ENCODE measurements at places on chromosomes 5 and 9.

GRCh38 chr5:113269023-113269997 lies 165.5 kb downstream of the TSSK1B start:
- no peaks in the 10 kb centered on the region for H3K27me3 ChIP-seq
- H3K4me3 ChIP-seq, result no peak overlapping the region
- H3K36me3 ChIP-seq, result no peaks in the 10 kb centered on the region

DNA sequence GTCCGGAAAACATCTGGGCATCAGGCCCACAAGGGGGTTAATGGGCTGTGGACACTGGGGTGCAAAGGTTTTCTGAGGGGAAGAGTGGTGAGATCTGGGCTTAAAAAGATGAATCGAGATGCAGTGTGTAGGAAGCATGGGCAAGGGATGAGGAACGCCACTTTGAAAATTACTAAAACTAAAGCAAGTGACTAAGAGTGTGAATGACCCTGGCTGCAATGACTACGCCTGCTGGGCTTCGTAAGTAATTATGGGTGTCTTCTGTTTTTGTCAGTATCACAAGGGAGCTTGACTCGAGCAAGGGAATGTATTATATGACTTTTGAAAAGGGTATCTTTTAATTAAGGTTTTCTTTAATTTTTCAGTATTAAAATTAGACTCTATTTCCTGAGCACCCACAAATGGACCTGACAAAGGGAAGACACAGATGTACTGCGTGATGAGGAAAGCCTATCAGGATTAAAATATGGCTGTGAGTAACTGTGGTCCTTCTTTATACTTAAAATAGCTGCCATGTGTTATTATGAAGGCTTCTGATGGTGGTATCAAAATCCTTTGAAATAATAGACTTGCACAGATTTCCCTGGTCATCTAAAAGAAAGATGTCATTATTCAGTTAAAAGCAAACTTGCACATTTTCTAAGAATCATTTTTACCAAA lies 4.2 kb downstream of the CTXN3 start:
- no peaks in the 10 kb centered on the region for H3K27me3 ChIP-seq
- H3K4me3 ChIP-seq, result no peak overlapping the region
- no peaks in the 10 kb centered on the region for H3K36me3 ChIP-seq
- H3K27ac ChIP-seq, result no peak overlapping the region
- no peak for DNase-seq
- no peaks in the 10 kb centered on the region for H3K4me1 ChIP-seq

DNA sequence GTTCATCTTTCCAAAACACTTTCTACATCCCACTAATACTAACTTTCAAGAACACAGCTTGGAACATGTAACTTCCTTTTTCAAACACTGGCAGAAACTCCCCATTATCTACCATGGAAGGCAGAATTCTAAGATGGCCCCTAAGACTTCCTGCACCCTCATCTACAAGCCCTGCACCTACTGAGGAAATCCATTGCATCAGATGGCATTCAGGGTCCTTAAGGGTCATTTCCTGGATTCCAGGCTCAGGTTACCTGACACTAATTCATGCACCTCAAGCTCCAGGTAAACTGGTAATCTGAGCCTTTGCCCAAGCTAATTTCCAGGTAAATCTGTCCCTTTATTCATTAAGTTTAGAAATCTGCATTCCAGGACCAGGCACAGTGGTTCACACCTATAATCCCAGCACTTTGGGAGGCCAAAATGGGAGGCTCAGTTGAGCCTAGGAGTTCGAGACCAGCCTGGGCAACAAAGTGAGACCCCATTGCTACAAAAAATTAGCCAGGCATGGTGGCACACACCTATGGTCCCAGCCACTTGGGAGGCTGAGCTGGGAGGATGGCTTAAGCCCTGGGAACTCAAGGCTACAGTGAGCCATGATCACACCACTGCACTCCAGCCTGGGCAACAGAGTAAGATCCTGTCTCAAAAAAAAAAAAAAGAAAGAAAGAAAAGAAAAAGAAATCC lies 91.6 kb downstream of the NFIB start:
- H3K27me3 ChIP-seq, result no peaks in the 10 kb centered on the region
- DNase-seq, result no peak
- H3K4me3 ChIP-seq, result no peak overlapping the region
- H3K27ac ChIP-seq, result no peak overlapping the region

DNA sequence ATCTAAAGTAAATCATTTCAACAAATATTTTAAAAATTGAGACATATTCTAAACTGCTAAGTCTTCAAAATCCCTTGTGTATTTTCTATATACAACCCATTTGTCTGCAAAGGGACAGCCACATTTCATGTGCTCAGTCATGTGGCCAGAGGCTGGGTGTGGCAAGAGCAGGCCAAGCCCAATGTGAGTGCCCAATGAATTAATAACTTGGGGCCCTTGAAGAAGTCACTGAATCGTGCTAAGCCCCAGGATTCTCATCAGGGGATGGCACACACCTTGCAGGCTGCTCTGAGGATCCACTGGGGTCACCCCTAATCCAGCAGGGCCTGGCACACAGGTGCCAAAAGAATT lies 78.2 kb upstream of the SMIM23 start:
- H3K4me1 ChIP-seq, result no peaks in the 10 kb centered on the region
- H3K36me3 ChIP-seq, result no peaks in the 10 kb centered on the region
- no peak overlapping the region for H3K4me3 ChIP-seq
- no peak for DNase-seq

- H3K36me3 ChIP-seq, result no peaks in the 10 kb centered on the region
- no peaks in the 10 kb centered on the region for H3K4me1 ChIP-seq
- no peak for DNase-seq
- no peaks in the 10 kb centered on the region for H3K27me3 ChIP-seq
- H3K27ac ChIP-seq, result no peak overlapping the region
- H3K4me3 ChIP-seq, result no peak overlapping the region
Observed at GRCh38 chr5:138601444-138601843, 26.2 kb upstream of the HSPA9 start.

- peak overlapping the region; percentile 97 for H3K27ac ChIP-seq
- H3K27me3 ChIP-seq, result no peaks in the 10 kb centered on the region
- no peaks in the 10 kb centered on the region for H3K4me1 ChIP-seq
- H3K4me3 ChIP-seq, result peak overlapping the region; percentile 87
- DNase-seq, result peak; percentile 28
- no peaks in the 10 kb centered on the region for H3K36me3 ChIP-seq
Observed at GRCh38 chr5:81749561-81750307, 1.2 kb downstream of the SSBP2 start.

DNA sequence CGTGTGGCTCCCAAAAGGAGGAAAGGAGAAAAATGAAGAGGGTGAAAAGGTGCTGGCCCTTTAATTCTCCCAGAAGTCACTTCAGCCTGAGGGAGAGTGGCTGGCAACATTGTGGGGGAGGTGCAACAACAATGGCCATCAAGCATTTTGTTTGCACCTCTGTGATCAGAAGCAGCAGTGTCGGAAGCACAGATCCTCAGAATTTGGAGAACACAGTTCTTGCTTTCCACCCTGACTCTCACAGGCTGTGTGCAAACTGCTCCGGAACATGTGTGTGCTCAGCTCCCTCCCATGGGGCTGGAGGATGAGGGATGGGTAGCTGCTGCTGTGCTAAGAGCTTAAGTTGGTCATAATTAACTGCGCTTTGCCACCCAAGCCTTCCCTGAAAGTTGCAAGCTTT lies 127.1 kb downstream of the DPYSL3 start:
- no peaks in the 10 kb centered on the region for H3K4me1 ChIP-seq
- no peaks in the 10 kb centered on the region for H3K36me3 ChIP-seq
- no peak overlapping the region for H3K27ac ChIP-seq
- H3K27me3 ChIP-seq, result no peaks in the 10 kb centered on the region

Data from uterus (tissue), 4 donors.